ENCODE measurements at places on chromosomes 6 and 20. TPM values are rescaled to one million over a fixed set of nuclear protein-coding genes. Genes with fewer than 3 reads are reported as not detected.

RFX6 gene
- not detected for total RNA-seq

PROKR2 gene
- total RNA-seq, result not detected

BNIP5 gene
- total RNA-seq, result not detected

SLC24A3 gene
- 0.64 TPM for total RNA-seq

TTK gene
- 22.0 TPM for total RNA-seq

IDH3B gene
- total RNA-seq, result 102 TPM

FRK gene
- total RNA-seq, result 0.52 TPM

TFAP2D gene
- total RNA-seq, result not detected

All from epithelial cell of alveolus of lung (primary cell).